ENCODE measurements at places on chromosomes 13 and 19. TPM values are rescaled to one million over a fixed set of nuclear protein-coding genes. Genes with fewer than 3 reads are reported as not detected.

The ZNF569 gene
- total RNA-seq = 24.8 TPM

The FGF14 gene
- total RNA-seq = 49.9 TPM

The RTBDN gene
- total RNA-seq = 2.5 TPM

The ZNF85 gene
- 14.5 TPM for total RNA-seq

The RFXANK gene
- 15.0 TPM for total RNA-seq

The PLEKHA4 gene
- total RNA-seq = 2.0 TPM

The ZNF69 gene
- 27.5 TPM for total RNA-seq

The CGB2 gene
- not detected for total RNA-seq

The ARGLU1 gene
- total RNA-seq = 108 TPM

The DNAJB1 gene
- total RNA-seq = 29.3 TPM

The SH2D3A gene
- total RNA-seq = under 0.01 TPM

The KLK6 gene
- total RNA-seq = 0.25 TPM

The ZNF229 gene
- 15.7 TPM for total RNA-seq

The RUBCNL gene
- 2.7 TPM for total RNA-seq

The NOTCH3 gene
- 14.3 TPM for total RNA-seq

The TMEM272 gene
- total RNA-seq = 1.5 TPM

The LILRB5 gene
- 0.25 TPM for total RNA-seq

The ZNF584 gene
- total RNA-seq = 14.3 TPM

The ITGBL1 gene
- 2.2 TPM for total RNA-seq

The PRTN3 gene
- total RNA-seq = 1.5 TPM

The SAE1 gene
- 73.5 TPM for total RNA-seq

The ANKLE1 gene
- total RNA-seq = 0.74 TPM

The IER2 gene
- total RNA-seq = 9.6 TPM

The PINLYP gene
- total RNA-seq = 7.4 TPM

The F2RL3 gene
- not detected for total RNA-seq

The PIAS4 gene
- total RNA-seq = 12.8 TPM

The PCDH9 gene
- total RNA-seq = 59.0 TPM

The ZNF420 gene
- total RNA-seq = 31.5 TPM

The ZNF440 gene
- 14.3 TPM for total RNA-seq

The MTUS2 gene
- total RNA-seq = 7.1 TPM

The ZNF99 gene
- 0.25 TPM for total RNA-seq

The RRAS gene
- 0.98 TPM for total RNA-seq

The GRK1 gene
- 1.2 TPM for total RNA-seq

The DUS3L gene
- 12.0 TPM for total RNA-seq

The ATP4B gene
- not detected for total RNA-seq

The ZNF506 gene
- 45.7 TPM for total RNA-seq

The KCNC3 gene
- total RNA-seq = 2.2 TPM

The KLK5 gene
- not detected for total RNA-seq

The FXYD5 gene
- total RNA-seq = 0.74 TPM

The DPF1 gene
- total RNA-seq = 35.4 TPM

The S1PR4 gene
- total RNA-seq = not detected

The NPAS1 gene
- total RNA-seq = 5.9 TPM

Measured in temporal lobe (tissue), 4 donors.